GDM1 (cell line): ENCODE measurements at places on chromosomes 12 and 14.

DNA sequence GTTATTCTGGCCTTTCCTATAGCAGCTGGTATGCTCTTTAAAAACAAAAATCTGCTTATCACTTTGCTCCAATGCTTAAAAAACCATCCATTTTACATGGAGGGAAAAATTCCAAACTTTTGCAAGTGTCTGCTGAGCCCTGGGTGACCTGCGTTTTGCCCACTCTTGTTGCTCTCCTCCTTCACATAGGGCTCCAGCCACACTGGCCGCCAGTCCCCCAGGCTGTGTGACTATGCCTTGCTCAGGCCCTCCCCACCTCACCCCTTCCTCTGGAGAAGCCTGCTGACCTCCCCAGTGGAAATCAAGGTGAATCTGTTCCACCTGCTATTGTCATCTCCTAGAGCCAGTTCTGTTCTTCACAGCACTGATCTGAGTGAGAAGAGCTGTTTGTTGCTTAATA lies 126.9 kb downstream of the SLC25A47 start:
- DNase-seq, result no peak

- no peak for DNase-seq
These were observed 28.1 kb downstream of the GIT2 start for GRCh38 chr12:109968032-109968420.

GRCh38 chr14:72686832-72687231 lies 207.1 kb downstream of the DPF3 start:
- no peak for DNase-seq

DNA sequence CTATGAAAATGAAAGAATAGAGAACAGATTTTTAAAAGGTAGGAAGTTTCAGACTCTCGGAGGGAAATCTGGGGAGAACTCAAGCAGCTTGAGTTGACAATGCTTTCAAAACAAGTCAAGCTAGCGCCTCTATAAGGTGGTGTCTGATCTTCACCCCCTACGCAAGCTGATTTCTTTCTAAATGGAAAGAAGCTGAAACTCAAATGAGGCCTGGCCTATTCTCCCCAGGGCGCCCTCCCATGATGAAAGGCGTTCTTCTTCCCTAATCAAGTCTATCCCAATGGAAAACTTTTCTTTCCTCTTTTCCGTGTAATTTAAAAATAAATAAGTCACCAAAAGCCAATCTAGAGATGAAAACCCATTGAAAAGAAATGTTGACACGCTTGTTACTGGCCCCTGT lies 20.6 kb downstream of the PTHLH start:
- DNase-seq, result no peak

- DNase-seq, result no peak
These were observed 815 bp downstream of the COQ10A start for GRCh38 chr12:56267443-56268071.

DNA sequence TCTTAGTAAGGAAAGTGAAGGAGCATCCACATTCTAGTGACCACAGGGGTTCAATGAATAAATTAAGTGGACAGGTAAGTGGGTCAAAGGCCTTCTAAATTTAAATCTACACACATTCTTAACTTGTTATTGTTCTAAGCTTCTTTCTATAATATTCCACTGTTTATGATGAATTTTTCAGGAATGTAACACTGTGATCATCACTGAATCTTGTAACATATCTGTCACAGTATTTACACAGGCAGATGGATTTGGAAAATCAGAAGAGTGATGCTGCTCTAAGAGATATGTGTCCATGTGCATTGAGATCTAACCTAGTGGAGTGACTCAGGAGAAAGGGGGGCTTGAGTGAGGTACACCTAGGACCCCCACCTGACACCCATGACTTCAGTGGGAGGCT lies 115.4 kb upstream of the OVCH1 start:
- no peak for DNase-seq

- DNase-seq, result no peak
These were observed at the start of gene TCL1A for GRCh38 chr14:95713596-95714371. TSS of gene TCL1A (minus strand) at chr14:95714125. CDS start at chr14:95714066, 59 bp downstream.

DNA sequence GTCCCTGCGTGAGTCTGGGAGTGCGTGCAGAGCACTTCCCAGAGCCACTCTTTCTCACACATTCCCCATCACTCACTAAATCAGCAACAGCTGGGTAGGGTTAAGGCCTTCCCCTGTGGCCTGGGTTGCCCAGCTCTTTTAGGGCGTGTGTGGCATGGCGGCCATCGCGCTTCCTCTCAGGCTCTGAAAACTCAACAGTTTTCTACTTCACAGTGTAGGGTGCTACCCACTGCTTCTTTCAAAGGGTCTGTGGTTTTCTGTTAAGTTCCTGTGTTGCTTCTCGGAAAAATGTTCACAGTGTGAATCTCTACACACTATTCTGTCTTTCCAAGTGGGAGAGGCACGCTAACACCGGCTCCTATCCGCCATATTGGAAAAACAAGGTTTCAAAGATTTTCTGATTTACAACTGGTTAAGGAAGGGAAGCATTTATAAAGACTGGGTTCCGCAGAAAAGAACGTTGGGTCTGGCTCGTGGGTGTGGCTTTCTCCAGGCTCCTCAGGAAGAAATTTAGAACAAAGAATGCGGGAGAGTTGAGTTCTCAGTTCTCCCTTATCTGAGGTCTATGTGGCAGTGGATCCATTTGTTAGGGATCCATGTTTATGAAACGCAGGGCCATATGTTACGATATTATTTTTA lies 34.9 kb upstream of the AEBP2 start:
- DNase-seq, result no peak

DNA sequence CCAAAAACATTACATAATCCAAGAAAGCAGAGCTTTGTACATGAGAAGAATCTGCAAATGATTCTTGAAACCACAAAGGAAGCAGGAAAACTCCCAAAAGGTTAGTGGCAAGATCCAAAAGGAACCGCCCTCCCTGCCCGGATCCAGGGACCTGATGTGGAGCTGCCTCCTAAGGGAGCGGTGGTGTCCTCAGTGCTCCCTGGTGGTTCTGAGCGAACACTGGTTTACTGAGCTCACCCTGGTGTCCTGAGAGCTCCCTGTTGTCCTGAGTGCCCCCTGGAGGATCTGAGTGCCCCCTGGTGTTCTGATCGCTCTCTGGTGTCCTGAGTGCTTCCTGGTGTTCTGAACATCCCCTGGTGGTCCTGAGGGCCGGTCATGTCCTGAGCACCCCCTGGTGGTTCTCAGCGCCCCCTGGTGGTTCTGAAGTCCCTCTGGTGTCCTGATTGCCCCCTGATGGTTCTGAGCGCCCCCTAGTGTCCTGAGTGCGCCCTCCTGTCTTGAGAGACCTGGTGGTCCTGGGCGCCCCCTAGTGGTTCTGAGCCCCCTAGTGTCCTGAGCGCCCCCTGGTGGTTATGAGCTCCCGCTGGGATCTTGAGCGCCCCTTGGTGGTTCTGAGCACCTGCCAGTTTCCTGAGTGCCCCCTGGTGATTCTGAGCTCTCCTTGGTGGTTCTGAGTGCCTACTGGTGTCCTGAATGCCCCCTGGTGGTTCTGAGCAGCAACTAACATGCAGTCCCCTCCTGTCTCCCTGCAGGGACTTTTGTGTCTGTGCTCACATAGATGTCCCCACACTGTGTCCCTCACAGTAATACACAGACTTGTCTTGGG lies 891.1 kb downstream of the TMEM121 start:
- DNase-seq, result peak; percentile 30

DNA sequence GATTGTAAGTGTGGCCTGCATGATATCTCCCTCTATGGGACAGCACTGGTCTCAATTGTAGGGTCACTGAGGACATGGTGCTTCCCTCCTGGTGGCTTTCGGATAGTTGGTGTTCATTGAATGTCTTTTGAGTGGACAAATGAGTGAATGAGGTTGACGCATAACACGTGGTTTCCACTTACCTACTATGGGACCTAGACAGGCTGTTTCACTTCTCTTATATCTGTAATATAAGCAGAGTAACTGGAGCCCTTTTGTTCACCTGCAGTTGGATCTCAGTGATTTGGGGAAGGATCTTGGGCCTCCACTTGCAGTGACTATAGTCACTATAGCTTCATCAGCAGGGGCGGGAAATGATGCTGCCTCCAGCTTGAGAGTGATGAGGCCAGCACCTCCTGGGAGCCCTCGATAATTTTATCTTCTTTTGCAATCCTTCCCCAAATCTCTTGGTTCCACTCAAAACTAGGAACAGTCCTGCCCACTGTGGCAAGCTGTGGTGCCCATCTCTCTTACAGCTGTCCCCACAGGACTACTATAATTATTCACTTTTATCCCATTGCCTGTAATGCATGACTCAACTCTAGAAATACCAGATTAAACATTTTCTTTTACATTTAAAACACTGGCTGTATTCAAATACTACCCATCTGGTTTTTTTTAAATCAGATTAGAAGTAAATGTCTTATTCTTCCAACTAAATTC lies 242.9 kb downstream of the CHST11 start:
- DNase-seq, result no peak

- no peak for DNase-seq
These were observed 175.8 kb upstream of the GRIN2B start for GRCh38 chr12:14157088-14157747.

DNA sequence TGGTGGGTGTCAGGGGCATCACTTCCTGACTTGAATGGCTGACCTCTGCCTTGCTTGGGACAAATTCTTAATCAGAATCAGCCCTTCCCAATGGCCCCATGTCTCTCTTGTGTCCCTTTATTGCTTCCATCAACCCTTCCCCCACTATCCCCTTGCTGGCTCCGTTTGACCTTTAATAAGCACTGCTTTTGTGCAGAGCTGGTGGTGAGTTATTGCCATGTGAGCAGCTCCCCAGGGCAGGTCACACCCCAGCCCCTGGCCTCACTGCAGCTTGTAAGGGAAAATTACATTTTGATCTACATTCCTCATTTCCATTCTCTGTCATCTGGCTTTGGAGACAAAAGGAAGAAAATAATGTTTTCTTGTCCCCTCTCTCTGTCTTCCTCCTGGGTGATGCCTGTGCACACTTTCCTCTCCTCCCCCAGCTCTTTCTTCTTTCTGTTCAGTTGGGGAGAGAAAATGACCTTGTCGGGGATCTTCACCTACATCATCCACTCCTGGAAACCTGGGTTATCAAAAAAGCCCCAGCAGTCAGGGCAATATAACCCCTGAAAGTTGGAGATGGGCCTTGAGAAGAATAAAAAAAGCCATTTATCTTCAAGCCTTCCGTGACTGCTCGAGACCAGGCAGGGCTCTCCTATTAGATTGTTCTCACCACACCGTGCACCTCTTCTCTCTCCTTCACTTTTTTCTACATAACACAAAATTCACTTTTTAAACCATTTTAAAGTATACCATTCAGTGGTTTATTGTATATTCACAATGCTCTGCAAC lies 100.4 kb upstream of the SRRM4 start:
- no peak for DNase-seq

DNA sequence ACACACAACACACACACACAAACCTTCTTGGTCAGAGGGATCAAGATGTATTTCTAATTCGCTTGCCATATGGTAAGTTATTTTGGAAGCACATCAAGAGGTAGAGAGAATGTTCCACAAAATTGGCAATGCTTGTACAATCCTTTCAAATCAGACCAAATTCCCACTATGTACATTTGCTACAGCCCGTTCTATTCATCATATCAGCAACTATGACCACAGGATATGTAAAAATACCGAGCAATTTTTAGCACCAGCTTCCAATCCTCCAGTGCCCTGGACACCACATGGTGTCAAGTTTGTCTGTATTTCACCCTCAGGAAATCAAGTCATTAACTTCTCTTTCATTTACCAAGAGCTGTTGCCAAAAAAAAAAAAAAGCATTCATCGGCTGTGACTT lies 21.2 kb downstream of the TBX5 start:
- no peak for DNase-seq

GRCh38 chr12:116145451-116145850 lies 132.0 kb downstream of the MED13L start:
- DNase-seq, result no peak

DNA sequence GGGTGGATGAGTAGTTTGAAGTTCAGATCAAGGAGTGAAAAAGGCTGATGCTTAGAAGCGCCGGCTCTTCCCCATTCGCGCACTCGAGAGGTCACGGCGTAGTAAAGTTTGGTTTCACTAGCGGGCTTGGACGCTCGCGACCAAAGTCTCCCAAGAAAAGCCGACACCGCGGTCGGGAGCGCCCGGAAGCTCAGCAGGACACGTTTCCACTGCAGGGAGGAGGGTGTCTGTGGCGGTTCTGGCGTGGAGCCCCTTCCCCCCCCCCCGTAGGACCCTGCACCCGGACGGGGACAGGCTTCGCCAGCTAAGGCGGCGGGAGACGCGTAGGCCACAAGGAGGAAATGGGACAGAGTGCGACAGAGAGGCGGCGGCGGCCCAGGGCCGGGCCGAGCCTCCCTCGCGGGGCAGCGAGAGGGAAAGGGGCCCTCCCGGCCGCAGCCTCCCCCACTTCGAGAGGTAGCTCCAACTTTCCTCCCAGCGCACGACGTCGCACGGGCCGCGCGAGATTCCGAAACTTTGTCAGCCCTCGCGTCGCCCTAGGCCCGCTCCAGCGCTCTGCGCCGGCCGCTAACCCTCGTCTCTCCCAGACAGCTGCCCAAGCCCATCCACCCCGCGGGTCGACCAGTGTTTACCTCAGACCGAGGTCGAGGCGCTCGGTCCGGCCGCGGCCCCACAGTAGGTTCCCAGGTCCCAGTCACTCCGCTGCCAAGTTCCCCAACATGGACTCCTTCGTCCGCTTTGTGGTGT lies 480 bp downstream of the SCAF11 start:
- DNase-seq, result peak; percentile 61

DNA sequence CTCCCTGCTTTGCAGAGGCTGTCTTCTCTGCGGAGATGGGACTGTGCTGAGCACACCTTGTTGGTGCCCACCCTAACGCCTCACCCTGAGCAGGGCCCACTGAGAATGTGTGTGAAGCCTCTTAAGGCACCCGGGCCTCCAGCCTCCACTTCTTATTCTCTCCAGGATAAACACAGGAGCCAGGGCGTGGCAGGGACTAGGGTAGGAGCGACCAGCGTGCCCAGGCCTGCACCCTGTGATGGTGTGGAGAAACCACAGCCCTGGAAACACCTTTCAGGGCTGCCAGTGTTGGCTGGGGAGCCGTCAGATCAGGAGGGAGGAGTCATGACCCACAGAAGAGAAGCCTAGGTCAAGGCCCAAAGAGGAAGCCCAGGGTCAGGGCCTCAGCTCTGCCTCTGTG lies 41.3 kb downstream of the VDR start:
- DNase-seq, result no peak

DNA sequence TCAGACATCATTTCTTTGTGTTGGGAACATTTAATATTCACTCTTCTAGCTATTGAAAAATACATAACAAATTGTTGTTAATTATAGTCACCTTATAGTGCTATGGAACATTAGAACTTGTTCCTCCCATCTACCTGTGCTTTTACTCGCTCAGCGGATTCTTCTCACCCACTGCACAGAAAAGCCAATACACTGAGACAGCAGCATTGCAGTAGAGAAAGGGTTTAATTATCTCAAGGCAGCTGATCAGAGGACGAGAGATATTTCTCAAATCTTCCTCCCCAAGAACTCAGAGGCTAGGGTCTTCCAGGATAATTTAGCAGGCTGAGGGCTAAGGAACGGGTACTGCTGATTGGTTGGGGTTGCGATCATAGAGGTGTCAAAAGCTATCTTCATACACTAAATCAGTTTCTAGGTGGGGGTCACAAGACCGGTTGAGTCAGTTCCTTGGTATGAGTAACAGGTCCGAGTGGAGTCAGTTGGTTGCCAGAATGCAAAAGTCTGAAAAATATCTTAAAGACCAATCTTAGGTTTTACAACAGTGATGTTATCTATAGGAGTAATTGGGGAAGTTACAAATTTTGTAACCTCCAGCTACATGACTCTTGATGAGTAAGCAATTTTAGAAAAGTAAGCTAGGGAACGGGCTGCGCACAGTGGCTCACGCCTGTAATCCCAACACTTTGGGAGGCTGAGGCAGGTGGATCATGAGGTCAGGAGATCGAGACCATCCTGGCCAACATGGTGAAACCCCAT lies 173.1 kb downstream of the FBXL14 start:
- DNase-seq, result no peak
